ENCODE measurements at places on chromosomes 16 and 17.

DNA sequence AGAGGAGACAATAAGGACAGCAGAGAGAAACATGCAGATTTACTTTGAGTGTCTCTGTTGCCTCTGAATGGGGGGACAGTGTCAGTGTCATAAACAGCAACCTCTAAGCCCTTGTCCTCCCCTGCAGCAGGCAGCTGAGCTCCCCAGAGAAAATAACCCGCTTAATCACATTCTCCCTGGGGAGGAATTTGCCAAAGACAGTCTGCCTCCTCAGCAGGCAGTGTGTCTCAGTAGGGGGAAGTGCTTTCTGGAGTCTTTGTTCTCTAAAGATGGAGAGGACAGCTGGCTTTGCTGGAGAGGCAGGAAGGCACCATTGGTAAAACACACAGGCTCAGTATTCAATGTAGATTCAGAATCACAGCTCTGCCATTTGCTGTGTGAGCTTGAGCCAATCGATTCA is 16.1 kb downstream of the TEKT5 start:
- no peak for DNase-seq

DNA sequence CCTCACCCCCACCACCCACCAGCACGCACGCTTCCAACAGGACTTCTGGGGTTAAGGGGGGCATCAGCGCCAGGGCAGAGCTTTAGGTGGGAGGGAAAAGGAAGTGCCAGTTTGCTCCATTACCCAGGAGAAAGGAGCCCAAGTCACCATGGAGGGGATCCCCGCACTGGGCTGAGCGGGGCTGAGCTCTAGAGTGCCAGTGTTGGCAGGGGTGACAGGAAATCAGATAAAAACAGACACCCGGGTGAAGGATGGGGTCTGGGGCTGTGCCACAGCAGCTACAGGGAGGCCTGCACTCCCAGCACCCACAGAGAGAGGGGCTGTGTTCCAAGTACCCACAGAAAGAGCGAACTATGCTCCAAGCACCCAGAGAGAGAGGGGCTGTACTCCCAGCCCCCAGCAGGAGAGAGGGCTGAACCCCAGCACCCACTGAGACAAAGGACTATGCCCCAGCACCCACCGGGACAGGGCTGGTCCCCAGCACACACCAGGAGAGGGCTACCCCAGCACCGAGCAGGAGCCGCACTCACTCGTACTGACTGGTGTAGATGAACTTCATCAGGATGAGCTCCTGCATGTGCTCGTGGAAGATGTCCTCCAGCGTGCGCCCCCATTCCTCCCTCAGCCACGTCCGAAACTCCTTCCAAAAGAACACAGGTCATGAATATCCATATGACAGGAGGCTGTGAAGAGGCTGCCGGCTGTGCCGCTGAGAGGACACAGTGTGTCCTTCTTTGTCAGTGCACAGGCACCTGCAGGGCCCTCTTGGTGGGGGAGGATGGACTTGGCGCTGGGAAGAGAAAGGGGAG is 18.6 kb upstream of the C16orf95 start:
- no peak for DNase-seq

DNA sequence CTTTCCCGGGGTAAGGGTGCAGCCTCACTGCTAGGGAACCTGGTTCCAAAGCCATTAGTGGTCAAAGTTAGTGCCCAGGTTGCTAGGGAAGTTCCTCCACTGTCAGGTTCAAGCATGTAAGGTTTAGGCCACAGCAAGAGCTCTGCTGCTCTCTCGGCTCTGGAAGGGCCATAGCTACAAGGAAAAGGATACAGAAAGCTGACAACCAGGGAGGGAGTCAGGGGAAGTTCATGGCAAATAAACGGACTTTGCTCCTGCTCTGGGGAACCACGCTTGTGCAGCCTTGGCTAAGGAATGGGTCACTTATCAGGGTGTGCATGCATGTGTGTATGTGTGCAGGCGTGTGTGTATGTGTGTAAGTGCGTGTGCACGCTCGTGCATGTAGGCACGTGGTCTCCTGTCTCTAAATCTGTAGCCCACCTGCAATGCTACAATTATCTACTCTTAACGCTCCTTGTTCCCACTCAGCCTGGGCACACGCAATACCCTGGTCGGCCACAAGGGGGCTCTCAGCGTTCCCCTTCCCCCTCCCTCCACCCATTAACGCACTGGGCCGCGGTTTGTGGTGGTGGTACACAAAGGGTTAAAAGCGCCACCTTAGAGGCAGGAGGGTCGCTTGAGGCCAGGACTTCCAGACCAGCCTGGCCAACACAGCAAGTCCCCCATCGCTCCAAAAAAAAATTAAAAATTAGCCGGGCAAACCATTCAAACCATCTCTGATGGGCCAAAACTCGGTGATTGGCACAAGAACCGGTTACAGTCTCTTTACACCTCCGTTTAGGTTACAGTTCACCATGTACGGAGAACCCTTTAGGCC is 48.4 kb upstream of the KDM8 start:
- DNase-seq: peak; percentile 50

DNA sequence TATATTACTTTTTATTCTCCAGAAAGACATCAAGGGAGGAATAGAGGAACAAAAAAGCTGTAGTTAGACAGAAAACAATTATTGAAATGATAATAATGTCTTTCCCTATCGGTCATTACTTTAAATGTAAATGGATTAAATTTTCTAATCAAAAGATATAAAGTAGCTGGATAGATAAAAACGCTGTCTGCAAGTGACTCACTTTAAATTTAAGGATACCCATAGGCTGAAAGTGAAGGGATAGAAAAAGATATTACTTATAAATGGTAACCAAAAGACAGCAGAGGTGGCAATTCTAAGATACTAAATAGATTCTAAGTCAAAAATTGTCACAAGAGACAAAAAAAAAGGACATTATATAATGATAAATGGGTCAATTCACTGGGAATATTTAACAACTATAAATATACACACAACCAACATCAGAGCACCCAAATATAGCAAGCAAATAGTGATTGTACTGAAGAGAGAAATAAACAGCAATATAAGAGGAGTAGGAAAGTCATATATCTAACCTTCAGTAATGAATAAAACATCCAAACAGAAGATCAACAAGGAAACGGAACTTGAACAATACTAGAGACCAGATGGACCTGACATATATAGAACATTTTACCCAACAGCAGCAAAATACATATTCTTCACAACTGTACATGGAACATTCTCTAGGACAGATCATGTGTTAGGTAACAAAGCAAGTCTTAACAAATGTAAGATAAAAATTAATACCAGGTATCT is 116.9 kb downstream of the BRIP1 start:
- no peak for DNase-seq

DNA sequence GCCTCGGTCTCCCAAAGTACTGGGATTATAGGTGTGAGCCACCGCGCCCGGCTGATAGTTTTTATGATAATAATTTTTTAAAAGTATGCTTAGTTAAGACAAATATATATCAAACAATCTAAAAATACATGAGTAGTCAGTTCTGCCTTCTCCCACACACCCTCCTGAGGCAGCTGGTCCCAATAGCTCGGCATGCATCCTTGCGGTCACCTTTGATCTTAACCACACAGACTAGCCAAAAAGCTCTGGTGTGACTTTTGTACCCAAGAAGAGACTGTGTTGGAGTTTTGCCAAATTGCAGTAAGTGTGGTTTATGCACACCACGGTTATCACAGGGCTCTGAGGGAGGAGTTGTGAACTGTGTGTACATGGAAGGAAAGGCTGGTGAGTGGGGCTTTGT is 25.6 kb downstream of the ATP6V0A1 start:
- DNase-seq: peak; percentile 34

DNA sequence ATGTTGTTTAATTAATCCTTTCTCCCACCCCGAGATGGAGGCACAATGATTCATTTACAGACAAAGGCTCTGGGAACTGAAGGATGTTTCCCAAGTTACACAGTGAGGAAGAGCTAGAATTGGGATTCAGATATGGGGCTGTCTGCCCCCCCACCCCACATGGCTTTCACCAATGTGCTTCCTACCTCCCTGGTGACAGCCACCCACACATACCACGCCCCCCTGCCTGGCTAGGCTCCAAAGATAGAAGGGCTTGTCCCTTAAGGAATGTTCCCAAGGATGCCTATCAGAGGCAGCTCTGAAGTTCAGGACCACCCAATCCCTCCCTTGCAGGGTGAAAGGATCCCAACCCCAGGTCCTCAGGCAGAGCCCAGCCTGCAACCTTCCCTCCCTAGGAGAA is 32.9 kb downstream of the CFAP20 start:
- no peak for DNase-seq

GRCh38 chr17:47990962-47991731 is 20.2 kb downstream of the CDK5RAP3 start:
- DNase-seq: no peak

GRCh38 chr17:7340179-7340578 is 3.9 kb downstream of the ACAP1 start:
- no peak for DNase-seq

GRCh38 chr17:19713901-19714361 is 2.5 kb downstream of the SLC47A2 start:
- DNase-seq: no peak

GRCh38 chr17:80101946-80102663 is 724 bp downstream of the GAA start:
- DNase-seq: no peak

DNA sequence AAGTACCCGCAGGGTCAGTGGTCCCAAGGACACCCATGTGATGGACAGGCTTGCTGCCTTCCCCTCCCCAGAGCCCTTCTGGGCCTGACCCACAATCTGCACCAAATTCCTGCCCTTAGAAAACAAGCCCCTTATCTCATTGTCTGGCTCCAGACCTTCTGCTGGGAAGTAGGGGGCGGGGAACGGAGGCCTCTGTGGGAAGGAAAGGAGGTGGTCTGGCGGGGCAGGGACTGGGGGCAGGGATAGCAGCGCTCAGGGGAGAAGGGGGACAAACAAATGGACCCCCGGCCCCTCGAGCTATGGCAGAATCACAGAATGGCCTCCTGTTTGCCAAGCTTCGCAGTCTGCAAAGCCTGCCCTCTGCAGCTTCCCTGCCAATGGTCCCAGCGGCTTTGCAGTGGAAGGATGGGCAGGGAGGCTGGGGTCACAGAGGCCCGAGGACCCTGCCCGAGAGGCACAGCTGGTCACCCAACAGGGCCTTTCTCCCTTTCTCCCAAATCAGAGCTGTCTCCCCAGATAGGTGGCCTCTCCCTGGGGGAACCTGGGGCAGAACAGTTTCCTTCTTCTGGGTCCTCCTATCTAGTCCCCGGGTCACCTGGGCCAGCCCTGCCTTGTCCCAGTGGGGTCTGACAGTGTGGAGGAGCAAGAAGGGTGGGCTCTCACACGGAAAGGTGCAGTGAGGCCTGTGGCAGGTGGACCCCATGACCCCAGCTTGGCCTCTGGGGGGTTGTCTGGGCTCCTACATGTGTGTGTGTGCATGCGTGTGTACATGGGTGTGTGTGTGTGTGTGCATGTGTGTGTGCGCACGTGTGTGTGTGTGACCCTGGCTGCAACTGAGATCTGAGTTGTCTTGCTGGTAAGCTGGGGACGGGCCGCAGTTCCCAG is 25.5 kb downstream of the TMEM235 start:
- DNase-seq: no peak

DNA sequence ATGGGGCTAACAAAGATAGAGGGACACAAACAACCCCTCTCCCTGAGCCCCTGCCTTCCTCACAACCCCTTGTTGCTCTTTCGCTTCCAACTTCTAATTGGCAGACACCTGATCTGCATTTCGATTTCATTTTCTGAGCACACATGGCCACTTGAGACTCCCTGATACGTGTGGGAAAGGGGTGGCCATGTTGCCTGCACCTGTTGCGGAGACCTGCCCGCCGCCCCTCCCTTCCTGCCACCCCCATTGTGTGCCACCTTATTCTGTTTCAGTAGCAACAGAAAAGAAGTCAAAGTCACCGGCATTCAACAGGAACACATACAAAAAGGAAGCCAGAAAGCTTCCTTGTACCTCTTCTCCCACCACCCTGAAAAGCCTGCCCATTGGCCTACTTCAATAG is 254.7 kb upstream of the SOX9 start:
- no peak for DNase-seq

DNA sequence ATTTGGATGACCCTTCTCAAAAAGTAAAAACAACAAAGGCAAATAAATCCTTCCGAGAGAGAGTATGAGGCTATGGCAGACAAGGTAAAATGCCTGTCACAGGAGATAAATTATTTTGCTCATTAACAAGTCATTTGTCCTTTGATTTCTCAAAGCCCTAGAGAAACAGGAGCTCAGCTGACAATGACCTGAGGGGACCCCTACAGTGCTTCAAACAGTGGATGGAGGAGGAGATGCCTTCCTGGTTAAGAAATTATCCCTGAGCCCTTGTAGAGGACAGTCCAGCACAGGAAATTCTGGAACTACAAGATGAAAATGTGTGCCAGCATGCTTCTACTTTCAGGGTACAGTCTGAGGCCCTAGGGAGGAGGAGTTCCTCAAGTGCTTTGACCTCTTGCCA is 24.0 kb upstream of the RHBDL3 start:
- DNase-seq: no peak

DNA sequence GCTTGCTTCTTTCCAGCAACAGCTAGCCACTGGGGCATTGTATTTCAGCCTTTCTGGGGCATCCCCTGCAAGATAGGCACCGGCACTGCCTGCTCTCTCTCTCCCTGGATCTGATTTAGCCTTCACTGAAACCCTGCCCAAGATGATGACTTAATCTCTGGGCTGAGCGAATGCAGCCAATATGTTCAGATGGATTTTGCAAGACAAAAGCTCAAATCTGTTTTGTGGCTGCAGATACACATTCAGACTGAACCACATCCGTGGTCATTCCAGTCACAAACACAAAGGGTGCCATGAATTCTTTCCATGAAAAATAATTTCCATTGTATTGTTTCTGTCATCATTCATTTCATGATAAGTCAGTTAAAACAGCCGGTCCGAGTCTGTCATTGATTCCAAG is 24.2 kb downstream of the SOST start:
- no peak for DNase-seq

- no peak for DNase-seq
Measured at GRCh38 chr16:67437513-67437912, 6.6 kb downstream of the HSD11B2 start.

GRCh38 chr16:77905374-77905920 is 116.9 kb upstream of the CLEC3A start:
- no peak for DNase-seq

DNA sequence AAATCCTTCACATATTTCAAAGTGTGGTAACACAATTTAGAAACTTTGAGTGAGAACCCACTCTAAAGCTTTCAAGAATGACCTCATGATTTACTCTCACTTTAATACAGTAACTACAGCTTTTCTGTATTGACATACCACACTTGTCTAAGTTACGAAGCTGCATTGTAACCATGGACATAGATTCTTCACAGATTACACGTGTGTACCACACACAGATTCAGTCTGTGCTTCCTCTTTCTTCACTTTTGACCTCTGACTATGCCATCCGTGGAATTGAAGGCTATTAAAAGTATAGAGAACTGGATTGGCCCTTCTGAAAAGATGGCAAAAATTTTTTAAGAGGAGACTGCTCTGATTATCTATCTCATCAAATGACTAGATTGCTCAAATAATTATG is 172.7 kb downstream of the TANC2 start:
- DNase-seq: no peak

- no peak for DNase-seq
Measured at GRCh38 chr17:67223924-67224323, 21.1 kb downstream of the HELZ start.

DNA sequence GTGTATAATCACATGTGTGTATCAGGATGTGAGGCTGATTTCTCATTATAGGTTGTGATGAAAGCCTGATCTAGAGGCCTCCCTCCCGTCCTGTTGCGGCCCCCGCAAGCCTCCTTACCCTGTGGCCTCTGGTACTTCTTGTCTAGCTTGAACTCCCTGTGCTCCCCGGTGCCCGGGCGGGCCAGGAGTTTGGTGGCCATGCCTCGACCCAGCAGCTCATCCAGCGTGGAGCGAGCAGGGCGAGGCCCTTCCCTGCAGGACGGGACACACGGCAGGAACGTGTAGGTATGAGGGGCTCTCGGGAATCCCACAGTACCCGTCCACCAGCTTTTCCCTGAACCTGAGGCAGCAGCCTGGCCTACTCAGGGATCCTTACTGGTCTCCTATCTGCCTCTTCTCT is 14.9 kb downstream of the FBF1 start:
- DNase-seq: no peak

Measured in stimulated activated CD4-positive, alpha-beta T cell treated with anti-CD3 and anti-CD28 coated beads, Interleukin-1b, Interleukin-23, amount 100 ng/mL, for 24 hours (primary cell).